ENCODE measurements at places on chromosomes 1 and 21. TPM values are rescaled to one million over a fixed set of nuclear protein-coding genes. Genes with fewer than 3 reads are reported as not detected.

DNA sequence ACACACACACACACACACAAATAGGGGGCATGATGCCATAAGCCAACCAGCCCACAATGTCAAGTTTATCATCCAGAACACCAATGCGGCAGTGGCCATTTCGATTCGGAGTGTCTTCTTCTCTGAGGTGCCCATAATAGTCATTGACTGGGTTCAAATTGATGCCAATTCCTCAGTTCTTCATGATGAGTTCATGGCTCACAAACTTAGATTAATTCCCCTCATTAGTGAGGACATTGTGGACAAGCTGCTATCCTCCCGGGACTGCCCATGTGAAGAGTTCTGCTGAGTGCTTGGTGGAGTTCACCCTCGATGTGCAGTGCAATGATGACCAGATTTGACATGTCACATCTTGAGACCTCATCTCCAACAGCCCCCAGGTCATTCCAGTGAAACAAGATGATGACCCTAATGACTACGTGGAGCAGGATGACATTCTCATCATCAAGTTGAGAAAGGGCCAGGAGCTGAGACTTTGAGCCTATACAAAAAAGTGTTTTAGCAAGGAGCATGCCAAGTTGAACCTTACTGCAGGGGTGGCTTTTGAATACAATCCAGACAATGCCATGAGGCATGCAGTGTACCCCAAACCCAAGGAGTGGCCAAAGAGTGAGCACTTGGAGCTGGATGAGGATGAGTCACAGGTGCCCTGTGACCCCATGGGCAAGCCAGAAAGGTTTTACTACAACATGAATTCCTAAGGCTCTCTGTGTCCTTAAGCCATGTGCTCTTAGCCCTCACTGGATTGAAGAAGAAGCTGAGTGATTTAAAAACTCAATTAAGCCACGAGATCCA lies 211.6 kb upstream of the SAMSN1 start:
- H3K4me1 ChIP-seq: no peaks in the 10 kb centered on the region
- no peaks in the 10 kb centered on the region for H3K36me3 ChIP-seq
- DNase-seq: no peak

GRCh38 chr21:29320031-29320430 lies 21.3 kb downstream of the BACH1 start:
- H3K27me3 ChIP-seq: no peaks in the 10 kb centered on the region
- no peak overlapping the region for H3K27ac ChIP-seq
- no peak overlapping the region for H3K4me3 ChIP-seq
- no peaks in the 10 kb centered on the region for H3K36me3 ChIP-seq
- H3K4me1 ChIP-seq: peaks cover 3% of the 10 kb centered on the region

DNA sequence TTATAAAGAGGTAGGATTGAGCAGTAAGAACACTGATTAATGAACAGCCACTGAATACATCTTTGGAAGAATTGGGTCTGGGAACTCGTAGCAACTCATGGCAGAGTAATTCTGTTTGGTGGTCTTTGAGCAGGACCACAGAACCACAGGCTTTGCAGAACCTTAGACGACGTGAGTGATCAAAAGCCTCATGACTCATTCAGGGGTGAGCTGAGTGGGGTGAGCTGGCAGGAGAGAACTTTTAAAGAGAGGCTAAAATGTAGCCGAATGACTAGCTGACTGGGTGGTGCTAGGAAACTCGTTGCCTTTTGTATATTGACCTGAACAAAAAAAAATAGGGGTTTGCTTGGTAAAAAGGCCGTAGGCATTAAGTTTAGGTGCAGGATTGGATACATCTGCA lies 313.8 kb downstream of the TGFB2 start:
- H3K27me3 ChIP-seq: no peaks in the 10 kb centered on the region
- no peaks in the 10 kb centered on the region for H3K4me1 ChIP-seq
- H3K27ac ChIP-seq: no peak overlapping the region
- no peaks in the 10 kb centered on the region for H3K36me3 ChIP-seq
- no peak overlapping the region for H3K4me3 ChIP-seq

- H3K36me3 ChIP-seq: no peaks in the 10 kb centered on the region
- no peak for DNase-seq
- H3K4me1 ChIP-seq: peaks cover 2% of the 10 kb centered on the region
- H3K4me3 ChIP-seq: no peak overlapping the region
Observed at GRCh38 chr1:100353988-100354387, 1.7 kb downstream of the CDC14A start.

GRCh38 chr1:164983023-164983650 lies 373.4 kb downstream of the LMX1A start:
- H3K27ac ChIP-seq: no peak overlapping the region
- no peaks in the 10 kb centered on the region for H3K36me3 ChIP-seq
- H3K27me3 ChIP-seq: no peaks in the 10 kb centered on the region
- no peak overlapping the region for H3K4me3 ChIP-seq
- no peak for DNase-seq

GRCh38 chr21:44614161-44614631 lies 2.3 kb downstream of the KRTAP10-8 start:
- no peak overlapping the region for H3K4me3 ChIP-seq
- no peaks in the 10 kb centered on the region for H3K4me1 ChIP-seq
- H3K27me3 ChIP-seq: no peaks in the 10 kb centered on the region
- no peak for DNase-seq

DNA sequence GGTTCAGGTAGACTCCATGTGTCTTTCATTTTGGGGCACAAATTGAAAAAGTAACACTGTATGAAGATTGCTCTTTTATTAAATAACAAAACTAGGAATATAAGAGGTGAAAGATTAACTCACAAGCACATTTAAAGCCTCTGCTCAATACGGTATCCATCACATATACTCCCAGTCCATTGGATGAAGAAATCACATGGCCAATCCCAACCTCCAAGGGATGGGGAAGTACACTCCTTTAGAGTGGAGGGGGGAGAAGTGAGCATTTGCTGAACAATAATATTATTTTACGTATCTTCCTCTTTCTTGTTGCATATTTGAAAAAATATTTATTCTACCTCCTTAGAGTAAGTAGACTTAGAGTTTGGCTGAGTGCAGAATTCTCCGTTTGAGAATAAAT lies 316.5 kb downstream of the LMX1A start:
- no peak for DNase-seq
- H3K27ac ChIP-seq: no peak overlapping the region
- no peaks in the 10 kb centered on the region for H3K4me1 ChIP-seq

DNA sequence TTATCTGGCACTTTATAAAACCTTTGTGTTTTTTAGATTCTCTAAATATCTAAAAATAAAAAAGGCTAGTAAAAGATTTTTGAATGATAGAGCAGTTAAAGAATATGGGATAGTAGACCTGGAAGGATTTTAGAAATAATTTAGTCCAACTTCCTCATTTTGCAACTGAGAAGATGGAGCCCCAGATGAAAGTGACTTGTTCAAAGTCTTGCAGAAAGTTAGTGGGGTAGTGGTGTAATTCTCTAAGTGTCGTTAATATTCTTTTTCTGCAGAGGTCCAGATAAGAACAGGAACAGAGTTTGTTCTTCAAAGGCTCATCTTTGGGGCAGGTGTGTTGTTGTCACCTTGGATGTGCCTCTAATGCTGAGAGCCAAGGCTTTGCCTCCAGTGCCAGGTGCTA lies 159.5 kb downstream of the DISC1 start:
- no peak overlapping the region for H3K27ac ChIP-seq
- no peaks in the 10 kb centered on the region for H3K36me3 ChIP-seq
- DNase-seq: no peak

DNA sequence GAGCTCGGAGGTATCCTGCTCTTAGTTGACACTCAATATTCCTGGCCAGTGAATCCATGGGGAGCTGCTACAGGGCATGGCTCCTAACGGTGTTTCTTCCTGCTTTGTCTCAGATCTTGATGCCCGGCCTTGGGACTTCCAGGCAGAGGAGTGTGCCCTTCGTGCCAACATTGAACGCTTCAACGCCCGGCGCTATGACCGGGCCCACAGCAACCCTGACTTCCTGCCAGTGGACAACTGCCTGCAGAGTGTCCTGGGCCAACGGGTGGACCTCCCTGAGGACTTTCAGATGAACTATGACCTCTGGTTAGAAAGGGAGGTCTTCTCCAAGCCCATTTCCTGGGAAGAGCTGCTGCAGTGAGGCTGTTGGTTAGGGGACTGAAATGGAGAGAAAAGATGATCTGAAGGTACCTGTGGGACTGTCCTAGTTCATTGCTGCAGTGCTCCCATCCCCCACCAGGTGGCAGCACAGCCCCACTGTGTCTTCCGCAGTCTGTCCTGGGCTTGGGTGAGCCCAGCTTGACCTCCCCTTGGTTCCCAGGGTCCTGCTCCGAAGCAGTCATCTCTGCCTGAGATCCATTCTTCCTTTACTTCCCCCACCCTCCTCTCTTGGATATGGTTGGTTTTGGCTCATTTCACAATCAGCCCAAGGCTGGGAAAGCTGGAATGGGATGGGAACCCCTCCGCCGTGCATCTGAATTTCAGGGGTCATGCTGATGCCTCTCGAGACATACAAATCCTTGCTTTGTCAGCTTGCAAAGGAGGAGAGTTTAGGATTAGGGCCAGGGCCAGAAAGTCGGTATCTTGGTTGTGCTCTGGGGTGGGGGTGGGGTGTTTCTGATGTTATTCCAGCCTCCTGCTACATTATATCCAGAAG lies 16.7 kb downstream of the ALX3 start:
- peak; percentile 91 for DNase-seq
- H3K36me3 ChIP-seq: peaks cover 24% of the 10 kb centered on the region
- H3K4me1 ChIP-seq: no peaks in the 10 kb centered on the region
- no peak overlapping the region for H3K4me3 ChIP-seq

DNA sequence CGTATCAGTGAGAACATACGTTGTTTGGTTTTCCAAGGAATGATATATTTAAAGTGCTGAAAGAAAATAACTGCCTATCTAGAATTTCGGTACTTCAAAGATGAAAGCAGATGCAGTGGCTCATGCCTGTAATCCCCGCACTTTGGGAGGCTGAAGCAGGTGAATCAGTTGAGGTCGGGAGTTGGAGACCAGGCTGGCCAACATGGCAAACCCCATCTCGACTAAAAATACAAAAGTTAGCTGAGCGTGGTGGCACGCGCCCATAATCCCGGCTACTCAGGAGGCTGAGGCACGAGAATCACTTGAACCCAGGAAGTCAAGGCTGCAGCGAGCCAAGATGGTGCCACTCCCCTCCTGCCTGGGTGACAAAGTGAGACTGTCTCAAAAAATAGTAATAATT lies 16.4 kb downstream of the CD244 start:
- DNase-seq: no peak
- no peaks in the 10 kb centered on the region for H3K27me3 ChIP-seq
- H3K4me1 ChIP-seq: no peaks in the 10 kb centered on the region
- H3K4me3 ChIP-seq: no peak overlapping the region

DNA sequence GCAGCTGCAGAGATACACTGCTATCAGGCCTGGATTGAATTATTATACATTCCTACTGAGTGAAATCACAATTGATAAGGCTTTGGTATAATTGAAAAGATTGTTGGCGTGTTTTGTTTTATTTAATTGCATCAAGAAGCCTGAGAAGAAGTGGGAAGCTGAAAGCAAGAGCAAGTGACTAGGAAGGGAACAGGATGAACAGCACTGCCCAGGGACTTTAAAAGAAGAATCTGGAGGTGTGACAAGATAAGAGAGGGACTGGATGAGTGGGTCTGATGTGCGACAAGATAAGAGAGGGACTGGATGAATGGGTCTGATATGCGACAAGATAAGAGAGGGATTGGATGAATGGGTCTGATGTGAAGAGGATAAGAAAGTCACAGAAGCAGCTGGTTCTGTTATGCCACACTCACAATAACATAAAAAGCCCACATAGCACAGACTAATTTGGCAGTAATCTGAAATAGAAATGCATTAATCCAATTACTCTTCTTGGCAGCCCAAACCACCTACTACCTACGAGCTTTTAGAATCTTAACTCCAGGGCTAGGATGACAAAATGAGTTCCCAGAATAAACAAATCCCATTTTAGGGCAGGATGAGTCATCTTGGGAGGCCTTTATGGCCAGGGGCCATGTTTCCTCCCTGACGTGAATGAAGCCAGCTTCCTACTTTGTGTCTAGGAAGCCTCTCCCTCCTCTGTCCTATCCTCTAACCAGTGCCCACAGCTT lies 129.7 kb downstream of the DUSP10 start:
- no peak overlapping the region for H3K27ac ChIP-seq
- H3K4me1 ChIP-seq: no peaks in the 10 kb centered on the region
- DNase-seq: peak; percentile 70

GRCh38 chr1:231487019-231487418 lies 41.5 kb upstream of the TSNAX start:
- no peaks in the 10 kb centered on the region for H3K4me1 ChIP-seq
- DNase-seq: no peak
- no peak overlapping the region for H3K4me3 ChIP-seq
- no peak overlapping the region for H3K27ac ChIP-seq
- no peaks in the 10 kb centered on the region for H3K36me3 ChIP-seq

GRCh38 chr1:38047603-38048141 lies 1.1 kb upstream of the POU3F1 start:
- no peaks in the 10 kb centered on the region for H3K36me3 ChIP-seq
- no peak overlapping the region for H3K27ac ChIP-seq
- peaks cover 3% of the 10 kb centered on the region for H3K27me3 ChIP-seq
- no peaks in the 10 kb centered on the region for H3K4me1 ChIP-seq

GRCh38 chr1:58434181-58434580 lies 112.3 kb downstream of the OMA1 start:
- DNase-seq: no peak
- H3K4me1 ChIP-seq: no peaks in the 10 kb centered on the region
- no peak overlapping the region for H3K27ac ChIP-seq
- no peak overlapping the region for H3K4me3 ChIP-seq
- no peaks in the 10 kb centered on the region for H3K36me3 ChIP-seq

The NHLH1 gene
- total RNA-seq: 0.24 TPM

The FCRL4 gene
- not detected for total RNA-seq

The RIPPLY3 gene
- total RNA-seq: not detected

The C8A gene
- total RNA-seq: not detected

The RAD54L gene
- 1.6 TPM for total RNA-seq

The GJA5 gene
- total RNA-seq: 59.1 TPM

The PERM1 gene
- 0.49 TPM for total RNA-seq

The PTAFR gene
- 10.4 TPM for total RNA-seq

Data from aorta (tissue), 5 donors.